ENCODE measurements at places on chromosomes 4 and X. TPM values are rescaled to one million over a fixed set of nuclear protein-coding genes. Genes with fewer than 3 reads are reported as not detected.

The PASD1 gene
- not detected for total RNA-seq

GRCh38 chrX:103552236-103552635 lies 32.9 kb upstream of the RAB40A start:
- H3K4me3 ChIP-seq: no peak overlapping the region
- H3K4me1 ChIP-seq: peaks cover 6% of the 10 kb centered on the region
- no peaks in the 10 kb centered on the region for H3K27me3 ChIP-seq
- H3K27ac ChIP-seq: no peak overlapping the region

The NLGN4X gene
- total RNA-seq: 0.79 TPM

The RPS6KA6 gene
- 7.7 TPM for total RNA-seq

The TMEM271 gene
- total RNA-seq: 1.4 TPM

DNA sequence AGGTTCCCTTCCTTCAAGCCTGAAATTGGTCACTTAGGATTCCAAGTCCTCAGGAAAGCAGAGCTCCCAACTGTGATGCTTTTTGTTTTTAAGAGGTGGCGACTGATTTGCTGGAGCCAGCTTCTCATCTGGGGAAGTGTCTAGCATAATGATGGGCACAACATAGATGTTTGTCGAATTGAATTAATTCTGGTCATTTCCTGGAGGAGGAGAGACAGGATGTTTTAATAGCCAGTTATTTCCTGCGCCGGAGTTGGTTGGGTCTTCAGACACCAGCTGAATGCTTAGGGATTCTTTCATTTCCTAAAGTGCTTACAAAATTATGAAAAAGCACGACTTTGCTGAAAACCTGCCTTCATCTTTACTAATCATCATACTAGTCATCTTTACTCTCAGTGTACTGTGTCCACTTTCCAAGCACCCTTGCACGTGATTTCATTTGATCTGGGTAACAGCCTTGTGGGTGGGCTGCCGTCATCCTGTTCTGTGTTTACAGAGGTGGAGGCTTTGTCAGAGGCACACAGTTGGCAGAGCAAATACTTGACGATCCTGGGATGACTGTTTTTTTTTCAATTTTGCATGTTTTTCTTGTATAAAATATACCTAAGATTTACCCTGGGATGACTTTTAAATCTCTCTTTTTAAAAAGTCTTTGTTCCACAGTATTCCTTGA lies 49.5 kb downstream of the RGS12 start:
- H3K36me3 ChIP-seq: no peaks in the 10 kb centered on the region
- peak; percentile 72 for DNase-seq
- H3K4me1 ChIP-seq: peaks cover 15% of the 10 kb centered on the region
- H3K4me3 ChIP-seq: peak overlapping the region; percentile 24
- no peaks in the 10 kb centered on the region for H3K27me3 ChIP-seq

The ENPEP gene
- total RNA-seq: 0.56 TPM

DNA sequence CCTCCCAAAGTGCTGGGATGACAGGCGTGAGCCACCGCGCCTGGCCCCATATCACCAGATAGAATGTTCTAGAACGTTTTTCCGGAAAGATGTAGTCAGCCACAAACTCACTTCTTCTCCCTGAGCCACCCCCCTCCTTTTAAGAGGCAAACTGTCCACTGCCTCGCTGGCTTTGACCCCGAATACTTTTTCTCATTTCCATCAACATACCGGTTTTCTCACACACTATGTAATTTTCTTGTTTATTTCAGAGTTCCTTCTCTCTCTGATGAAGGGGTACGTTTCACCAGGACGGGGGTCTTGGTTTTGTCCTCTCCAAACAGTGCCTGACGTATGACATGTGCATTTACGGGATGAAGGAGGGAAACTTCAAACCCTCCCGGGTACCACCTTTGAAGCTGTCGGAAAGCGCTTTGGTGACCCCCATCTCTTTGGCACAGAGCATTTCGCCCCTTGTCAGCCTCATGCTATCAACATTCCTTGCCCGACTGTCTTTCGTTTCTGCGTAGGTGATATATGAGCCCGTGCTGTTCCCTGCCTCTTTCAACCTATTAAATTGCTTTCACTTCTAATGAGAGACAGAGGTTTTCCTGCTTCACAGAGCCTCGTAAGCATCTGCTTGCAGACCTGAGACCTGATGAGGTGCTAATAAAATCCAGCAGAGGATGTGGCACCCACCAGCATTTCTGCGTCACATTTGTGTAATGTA lies 73.8 kb downstream of the CRLF2 start:
- H3K36me3 ChIP-seq: no peaks in the 10 kb centered on the region
- H3K4me1 ChIP-seq: peaks cover 10% of the 10 kb centered on the region
- no peak for DNase-seq
- no peak overlapping the region for H3K4me3 ChIP-seq

GRCh38 chr4:31737419-31737818 lies 1017.2 kb downstream of the PCDH7 start:
- H3K27me3 ChIP-seq: no peaks in the 10 kb centered on the region
- H3K27ac ChIP-seq: no peak overlapping the region
- H3K4me1 ChIP-seq: no peaks in the 10 kb centered on the region
- no peak overlapping the region for H3K4me3 ChIP-seq
- DNase-seq: no peak
- H3K36me3 ChIP-seq: no peaks in the 10 kb centered on the region

The MAGEB17 gene
- total RNA-seq: 0.20 TPM

DNA sequence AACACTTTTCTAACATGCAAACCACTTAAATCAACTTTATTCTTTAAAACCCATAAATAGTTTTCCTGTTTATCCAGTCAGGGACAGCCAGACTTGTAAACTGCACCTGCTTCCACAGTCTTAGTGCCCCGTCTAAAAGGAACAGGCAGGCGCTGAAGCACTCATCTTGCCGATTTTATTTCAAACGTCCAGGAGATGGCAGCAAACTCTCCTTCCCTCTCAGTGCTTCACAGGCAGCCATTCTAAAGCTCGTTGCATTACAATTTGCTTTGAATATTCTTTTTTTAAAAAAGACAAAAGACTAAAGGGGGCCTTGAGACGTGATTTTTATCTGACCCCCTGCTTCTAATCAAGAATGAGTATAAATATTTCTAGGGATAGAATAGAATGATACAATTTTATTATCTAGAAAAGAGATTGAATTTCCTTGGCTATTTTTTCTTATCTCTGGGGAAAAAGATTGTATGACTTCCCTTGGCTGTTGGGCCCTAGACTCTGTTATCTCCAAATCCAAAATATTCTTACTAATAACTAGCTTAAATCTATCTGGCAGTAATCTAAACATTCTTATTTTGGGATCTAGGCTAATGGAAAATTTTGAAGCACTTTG lies 93.6 kb upstream of the MYOZ2 start:
- no peaks in the 10 kb centered on the region for H3K36me3 ChIP-seq
- no peak overlapping the region for H3K4me3 ChIP-seq
- no peak overlapping the region for H3K27ac ChIP-seq
- H3K27me3 ChIP-seq: no peaks in the 10 kb centered on the region
- peak; percentile 73 for DNase-seq
- H3K4me1 ChIP-seq: peaks cover 23% of the 10 kb centered on the region

DNA sequence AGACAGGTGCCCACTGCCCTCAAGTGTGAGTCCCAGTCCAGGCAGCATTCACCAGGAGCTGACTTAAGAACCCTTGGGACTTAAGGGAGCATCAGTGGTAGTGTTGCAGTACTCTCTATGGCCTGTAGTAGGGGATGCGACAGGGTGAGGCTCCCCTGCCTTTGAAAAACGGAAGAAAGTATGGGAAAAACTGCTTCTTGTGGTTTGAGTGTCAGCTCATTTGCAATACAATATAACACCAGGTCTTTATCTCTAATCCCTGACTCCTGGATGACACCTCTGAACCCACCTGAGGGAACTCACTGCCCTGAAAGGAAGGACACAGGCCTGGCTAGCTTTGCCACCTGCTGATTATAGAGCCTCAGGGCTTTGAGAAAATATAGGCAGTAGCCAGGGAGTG lies 176.0 kb downstream of the SMARCA1 start:
- DNase-seq: no peak
- H3K36me3 ChIP-seq: no peaks in the 10 kb centered on the region
- H3K4me1 ChIP-seq: no peaks in the 10 kb centered on the region
- no peak overlapping the region for H3K4me3 ChIP-seq
- no peak overlapping the region for H3K27ac ChIP-seq

DNA sequence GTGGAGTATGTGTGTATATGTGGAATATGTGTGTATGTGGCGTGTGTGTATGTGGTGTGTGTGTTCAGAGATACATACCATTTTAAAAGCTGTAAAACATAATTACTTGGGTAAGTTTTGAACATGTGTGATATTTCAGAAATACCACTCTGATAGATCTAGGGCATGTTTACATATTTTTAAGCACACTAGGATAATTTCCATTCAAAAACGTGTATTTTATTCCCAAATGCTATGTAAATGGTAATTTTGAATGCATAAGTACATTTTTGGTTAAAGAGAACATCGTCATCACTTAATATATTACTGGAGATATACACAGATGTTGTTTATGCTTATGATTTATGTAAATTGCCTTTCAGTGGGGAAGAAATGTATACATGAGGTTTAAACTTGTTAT lies 34.7 kb upstream of the SHISA3 start:
- no peak for DNase-seq
- H3K4me3 ChIP-seq: no peak overlapping the region
- no peaks in the 10 kb centered on the region for H3K4me1 ChIP-seq
- H3K27ac ChIP-seq: no peak overlapping the region
- H3K27me3 ChIP-seq: no peaks in the 10 kb centered on the region
- H3K36me3 ChIP-seq: no peaks in the 10 kb centered on the region

The CYBB gene
- not detected for total RNA-seq

The PABPC4L gene
- 8.4 TPM for total RNA-seq
